ENCODE measurements at places on chromosomes 6 and 20.

DNA sequence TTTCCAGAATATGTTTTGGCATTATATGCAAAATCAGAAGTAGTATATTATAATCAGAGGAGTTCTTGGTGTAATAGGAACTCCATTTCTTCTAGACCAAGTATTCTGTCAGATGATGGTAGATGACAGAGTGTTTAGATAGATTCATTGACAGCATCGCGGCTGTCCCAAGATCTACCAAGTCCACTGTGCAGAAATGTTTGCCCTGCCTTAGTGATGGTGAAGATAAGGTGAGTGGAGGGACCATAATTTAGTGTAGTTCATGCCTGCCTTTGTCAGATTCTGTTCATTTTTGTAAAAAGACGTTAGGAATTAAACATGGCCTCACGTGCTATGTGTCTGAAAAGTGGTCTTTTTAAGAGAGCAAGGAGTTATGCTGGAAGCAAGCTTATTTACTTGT is 270.1 kb downstream of the ARID1B start:
- no peak for DNase-seq

GRCh38 chr20:62364911-62365736 is 2.0 kb downstream of the LAMA5 start:
- no peak for DNase-seq

- DNase-seq: no peak
These were observed 113.0 kb downstream of the DST start for GRCh38 chr6:56529594-56530191.

DNA sequence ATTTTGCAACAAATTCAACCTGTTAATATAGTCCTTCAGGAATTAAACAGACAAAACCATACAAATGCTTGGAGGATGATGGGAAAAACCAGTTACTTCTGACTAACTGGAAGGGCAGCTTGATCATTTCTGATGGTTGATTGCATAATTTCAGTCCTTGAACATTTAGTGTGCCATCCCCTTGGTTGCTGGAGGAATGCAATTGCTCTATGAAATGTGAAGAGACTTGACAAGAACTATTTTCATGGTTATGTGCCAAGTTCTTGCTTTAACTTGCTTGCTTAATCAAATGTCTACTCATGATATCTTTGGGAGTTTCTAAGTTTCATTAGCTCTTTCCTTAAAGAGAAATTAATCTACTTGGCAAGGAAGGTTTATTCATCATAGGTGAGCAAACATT is 45.2 kb downstream of the ANKEF1 start:
- DNase-seq: no peak

- no peak for DNase-seq
These were observed 4.1 kb downstream of the ATP9A start for GRCh38 chr20:51763965-51764602.
